Kidney epithelial cell (primary cell): ENCODE measurements at places on chromosomes 3 and 15.

DNA sequence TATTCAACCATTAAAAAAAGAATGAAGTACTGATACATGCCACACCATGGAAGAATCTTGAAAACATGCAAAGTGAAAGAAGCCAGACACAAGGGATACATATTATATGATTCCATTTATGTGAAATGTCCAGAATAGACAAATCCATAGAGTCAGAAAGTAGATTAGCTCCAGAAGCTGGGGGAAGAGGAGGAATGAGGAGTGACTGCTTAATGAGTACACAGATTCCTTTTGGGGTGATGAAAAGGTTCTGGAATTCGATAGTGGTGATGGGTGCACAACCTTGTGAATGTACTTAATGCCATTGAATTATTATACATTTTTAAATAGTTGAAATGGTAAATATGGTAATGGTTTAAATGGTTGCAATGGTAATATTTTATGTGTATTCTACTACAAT lies 90.6 kb upstream of the SPATA12 start:
- DNase-seq = no peak

GRCh38 chr3:194373899-194374298 lies 4.4 kb upstream of the LRRC15 start:
- no peak for DNase-seq

- DNase-seq = no peak
Observed at GRCh38 chr3:69058180-69058946, 6.2 kb upstream of the TMF1 start.

- DNase-seq = no peak
Observed at GRCh38 chr3:170594528-170594927, 8.7 kb upstream of the SLC7A14 start.

DNA sequence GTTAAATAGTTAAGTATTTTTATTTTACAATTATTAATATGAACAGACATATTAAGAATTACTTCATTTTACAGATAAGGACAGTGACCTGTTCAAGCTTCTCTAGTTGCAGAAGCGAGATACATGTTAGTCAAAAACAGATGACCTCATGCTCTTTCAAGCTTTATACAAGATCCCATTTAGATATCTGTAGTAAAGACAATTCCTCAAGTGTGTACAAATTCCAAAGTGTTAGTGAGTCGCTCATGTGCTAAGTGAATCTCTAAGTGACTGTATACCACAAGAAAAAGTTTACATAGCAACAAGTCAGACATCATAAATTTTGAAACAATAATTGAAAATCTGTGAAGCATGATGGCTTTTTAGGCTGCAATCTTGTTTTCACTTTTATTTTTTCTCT lies 293.8 kb downstream of the ROBO1 start:
- peak; percentile 26 for DNase-seq

- DNase-seq = no peak
Observed at GRCh38 chr3:6861625-6862000, 698 bp downstream of the GRM7 start.

GRCh38 chr15:100994597-100995446 lies 75.7 kb downstream of the LRRK1 start:
- DNase-seq = no peak
